ENCODE measurements at places on chromosomes 7 and 10. TPM values are rescaled to one million over a fixed set of nuclear protein-coding genes. Genes with fewer than 3 reads are reported as not detected.

PPP1R3C gene
- not detected for total RNA-seq

TET1 gene
- total RNA-seq, result 3.8 TPM

RBP4 gene
- not detected for total RNA-seq

KNDC1 gene
- total RNA-seq, result 0.40 TPM

BLNK gene
- 0.44 TPM for total RNA-seq

AGAP5 gene
- total RNA-seq, result 10.2 TPM

FZD1 gene
- 0.17 TPM for total RNA-seq

DNA sequence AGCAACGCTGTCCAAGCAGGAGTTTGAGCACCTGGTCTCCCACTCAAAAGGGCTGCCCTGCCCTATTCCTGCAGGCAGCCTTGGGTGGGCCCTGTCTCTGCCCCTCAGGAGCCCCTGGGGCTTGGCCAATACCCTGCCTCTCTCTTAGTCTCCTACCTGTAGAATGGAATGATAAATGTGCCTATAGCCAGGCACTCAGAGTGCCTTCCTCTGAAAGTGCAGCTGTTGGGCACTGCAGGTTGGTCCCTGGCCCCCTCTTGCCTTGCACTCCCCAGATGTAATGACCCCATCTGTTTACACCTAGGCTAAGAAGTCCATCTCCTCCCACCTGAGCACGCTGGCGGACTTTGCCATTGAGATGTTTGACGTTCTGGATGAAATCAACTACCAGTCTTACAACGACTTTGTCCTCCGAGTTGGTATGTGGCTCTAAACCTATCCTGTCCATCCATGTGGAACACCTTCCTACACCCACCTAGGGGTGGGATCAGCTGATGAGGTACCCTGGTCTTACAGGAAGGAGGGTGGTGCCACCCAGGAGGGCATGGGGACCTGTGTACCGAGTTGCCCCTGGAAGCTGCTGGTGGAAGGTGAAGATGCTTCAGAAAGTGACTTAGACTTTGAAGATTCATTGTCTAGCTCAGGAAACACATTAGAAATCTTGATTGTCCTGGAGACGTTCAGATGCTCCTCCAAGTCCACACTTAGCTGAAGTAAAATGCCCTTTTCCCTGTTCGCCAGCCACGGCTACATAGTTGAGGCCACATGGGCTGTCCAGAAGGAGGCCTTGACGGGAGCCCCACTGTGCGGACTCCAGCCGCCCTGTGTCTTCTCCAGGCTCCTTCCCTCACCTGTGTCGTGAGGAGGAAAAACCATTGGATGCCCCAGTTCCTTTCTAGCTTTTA, 134.1 kb downstream of the ADCY1 start:
- H3K4me3 ChIP-seq, result no peak overlapping the region
- peaks cover 10% of the 10 kb centered on the region for H3K27me3 ChIP-seq
- no peak for DNase-seq

DNA sequence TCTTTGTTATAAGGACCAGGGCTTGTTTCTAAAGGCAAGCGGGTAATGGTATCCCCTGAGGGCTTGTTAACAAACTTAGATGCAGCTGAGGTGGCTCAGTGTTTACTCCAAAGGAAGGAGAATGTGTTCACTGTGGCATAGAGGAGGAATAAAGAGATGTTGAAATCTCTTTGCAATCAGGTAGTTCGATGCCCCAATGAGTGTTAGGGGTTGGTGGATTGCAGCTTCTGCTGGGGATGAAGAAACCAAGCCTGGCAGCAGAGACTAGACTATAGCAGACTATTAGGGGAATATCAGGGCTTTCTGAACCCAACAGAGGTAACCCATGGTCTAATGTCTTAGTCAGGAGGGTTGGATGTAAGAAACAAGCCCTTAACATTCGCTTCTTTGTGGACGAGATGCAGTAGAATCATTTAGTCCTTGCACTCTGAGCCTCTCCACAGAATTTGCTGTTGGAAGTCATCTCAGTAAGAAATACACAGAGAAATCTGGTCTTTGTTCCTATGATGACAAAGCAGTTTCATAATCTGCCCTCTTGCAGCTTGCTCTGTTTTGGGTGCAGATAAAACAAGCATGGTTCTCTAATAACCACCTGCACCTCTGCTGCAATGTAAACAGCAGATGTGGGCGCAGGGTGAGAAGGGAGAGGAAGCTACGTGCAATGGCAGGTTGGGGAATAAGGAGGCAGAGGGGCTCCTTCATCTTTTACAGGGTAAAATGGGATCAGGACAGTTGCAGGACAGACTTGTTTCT, 108.6 kb downstream of the NRF1 start:
- H3K27ac ChIP-seq, result no peak overlapping the region
- no peaks in the 10 kb centered on the region for H3K27me3 ChIP-seq
- H3K36me3 ChIP-seq, result peaks cover 33% of the 10 kb centered on the region
- no peak for DNase-seq

DNA sequence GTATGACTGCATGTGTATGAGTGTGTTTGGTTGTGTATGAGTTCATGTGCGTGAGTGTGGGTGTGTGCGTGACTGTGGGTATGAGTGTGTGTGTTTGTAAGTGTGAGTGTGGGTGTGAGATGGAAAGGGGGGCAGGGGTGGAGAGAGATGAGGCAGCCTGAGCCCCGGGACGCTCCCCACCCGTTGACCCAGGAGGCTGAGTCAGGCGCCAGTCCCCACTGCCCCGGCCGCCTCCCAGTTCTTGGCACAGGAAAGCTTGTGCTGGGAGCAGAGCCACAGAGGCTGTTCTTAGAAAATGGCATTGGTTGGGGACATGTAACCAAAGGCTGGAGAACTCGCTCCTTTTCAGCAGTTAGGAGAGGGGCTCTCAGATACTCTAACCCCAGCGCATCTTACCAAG, 27.8 kb upstream of the NUB1 start:
- no peak for DNase-seq
- H3K27ac ChIP-seq, result no peak overlapping the region
- no peak overlapping the region for H3K4me3 ChIP-seq
- H3K36me3 ChIP-seq, result peaks cover 2% of the 10 kb centered on the region
- H3K27me3 ChIP-seq, result peaks cover 3% of the 10 kb centered on the region

DNA sequence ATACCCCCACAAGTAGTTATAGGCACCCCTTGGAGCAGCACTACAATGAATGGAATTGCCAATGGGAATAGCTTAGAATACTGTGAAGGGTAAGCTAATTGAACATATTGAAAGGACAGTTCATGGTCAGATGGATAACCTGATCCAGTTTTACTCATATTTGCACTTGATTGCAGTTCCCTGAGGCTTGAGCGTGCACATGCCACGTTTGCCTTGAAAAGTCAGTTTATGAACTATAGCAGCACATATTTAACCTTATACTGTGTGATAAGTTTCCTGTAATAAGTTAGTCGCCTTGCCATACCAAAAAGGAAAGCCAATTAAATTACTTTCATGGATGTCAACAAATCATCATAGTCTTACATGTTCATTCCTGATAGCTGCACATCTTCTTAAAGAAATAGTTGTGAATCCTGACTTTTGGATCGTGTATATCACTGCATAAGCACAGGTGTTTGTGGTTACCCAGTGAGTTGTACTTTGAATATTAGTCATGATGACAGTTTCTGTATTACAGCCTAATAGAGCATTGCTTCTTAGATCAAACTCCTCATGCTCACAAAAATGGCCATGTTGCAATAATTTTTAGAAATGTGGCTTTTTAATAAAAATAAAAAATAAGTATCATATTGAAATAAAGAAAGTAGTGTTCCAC, 21.6 kb downstream of the DNTT start:
- H3K36me3 ChIP-seq, result no peaks in the 10 kb centered on the region
- DNase-seq, result no peak
- peaks cover 3% of the 10 kb centered on the region for H3K4me1 ChIP-seq
- no peak overlapping the region for H3K27ac ChIP-seq

GRCh38 chr10:100705139-100705538, 40.2 kb upstream of the PAX2 start:
- no peaks in the 10 kb centered on the region for H3K4me1 ChIP-seq
- no peak for DNase-seq
- H3K27me3 ChIP-seq, result peaks cover 36% of the 10 kb centered on the region
- H3K27ac ChIP-seq, result no peak overlapping the region
- no peak overlapping the region for H3K4me3 ChIP-seq

DNA sequence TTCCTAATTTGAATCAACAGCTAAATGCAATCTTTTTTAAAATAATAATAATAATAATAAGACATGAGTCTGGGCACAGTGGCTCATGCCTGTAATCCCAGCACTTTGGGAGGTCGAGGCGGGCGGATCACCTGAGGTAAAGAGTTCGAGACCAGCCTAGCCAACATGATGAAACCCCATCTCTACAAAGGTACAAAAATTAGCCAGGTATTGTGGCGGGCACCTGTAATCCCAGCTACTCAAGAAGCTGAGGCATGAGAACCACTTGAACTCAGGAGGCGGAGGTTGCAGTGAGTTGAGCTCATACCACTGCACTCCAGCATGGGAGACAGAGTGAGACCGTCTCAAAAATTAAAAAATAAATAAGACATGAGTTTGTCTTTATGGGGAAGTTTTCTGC, 3.9 kb downstream of the DIP2C start:
- no peaks in the 10 kb centered on the region for H3K36me3 ChIP-seq
- H3K27me3 ChIP-seq, result peaks cover 24% of the 10 kb centered on the region
- H3K4me1 ChIP-seq, result peaks cover 1% of the 10 kb centered on the region
- H3K4me3 ChIP-seq, result no peak overlapping the region

- H3K36me3 ChIP-seq, result peaks cover 38% of the 10 kb centered on the region
- no peaks in the 10 kb centered on the region for H3K27me3 ChIP-seq
- H3K4me3 ChIP-seq, result no peak overlapping the region
- no peak for DNase-seq
- peaks cover 24% of the 10 kb centered on the region for H3K4me1 ChIP-seq
- no peak overlapping the region for H3K27ac ChIP-seq
These were observed 76.5 kb upstream of the GRID1 start for GRCh38 chr10:86443069-86443468.

GRCh38 chr7:69276011-69276729, 322.1 kb upstream of the AUTS2 start:
- H3K36me3 ChIP-seq, result no peaks in the 10 kb centered on the region
- H3K4me1 ChIP-seq, result no peaks in the 10 kb centered on the region
- H3K27me3 ChIP-seq, result no peaks in the 10 kb centered on the region
- no peak overlapping the region for H3K27ac ChIP-seq
- no peak overlapping the region for H3K4me3 ChIP-seq

GRCh38 chr10:24305551-24306506, 96.9 kb downstream of the KIAA1217 start:
- no peak overlapping the region for H3K27ac ChIP-seq
- no peak for DNase-seq
- H3K4me3 ChIP-seq, result no peak overlapping the region
- no peaks in the 10 kb centered on the region for H3K4me1 ChIP-seq

DNA sequence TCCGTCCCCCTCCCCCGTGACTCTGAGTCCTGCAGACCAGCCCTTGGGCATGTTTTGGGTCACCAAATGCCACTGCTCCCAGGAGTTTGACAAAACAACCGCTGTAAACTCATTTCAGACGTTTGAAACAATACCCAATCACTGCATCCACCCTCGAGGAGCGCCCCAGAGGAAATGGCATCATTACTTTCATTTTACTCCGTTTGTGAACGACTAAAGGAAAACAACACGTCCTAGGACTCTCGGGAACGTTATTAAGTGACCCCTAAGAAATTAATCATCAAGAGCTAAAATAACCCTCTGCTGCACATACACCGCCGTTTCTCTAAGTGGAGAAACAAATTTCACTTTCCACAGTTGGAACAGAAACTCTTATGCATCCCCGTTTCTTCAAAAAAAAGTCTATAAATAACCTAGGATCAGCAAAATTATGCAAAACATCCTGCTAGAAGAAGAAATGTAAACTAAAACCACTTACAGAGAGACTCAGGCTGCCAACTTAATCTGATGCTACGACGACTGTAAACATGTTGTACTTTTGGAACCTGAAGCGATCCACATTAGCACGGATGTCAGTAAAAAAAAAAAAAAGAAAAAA, 109.9 kb upstream of the EFCAB10 start:
- H3K27ac ChIP-seq, result peak overlapping the region; percentile 89
- peaks cover 24% of the 10 kb centered on the region for H3K4me1 ChIP-seq
- peaks cover 10% of the 10 kb centered on the region for H3K27me3 ChIP-seq
- peak; percentile 38 for DNase-seq
- peaks cover 2% of the 10 kb centered on the region for H3K36me3 ChIP-seq

- peaks cover 14% of the 10 kb centered on the region for H3K36me3 ChIP-seq
- peak; percentile 41 for DNase-seq
- H3K27me3 ChIP-seq, result no peaks in the 10 kb centered on the region
These were observed 50.4 kb upstream of the NFE2L3 start for GRCh38 chr7:26101361-26102151.
